Activated CD8-positive, alpha-beta memory T cell treated with anti-CD3 and anti-CD28 coated beads, Interleukin-2, amount 10 ng/mL, durations not matched to agents 7 days and 5 days (primary cell): ENCODE measurements at places on chromosomes 3 and 15.

DNA sequence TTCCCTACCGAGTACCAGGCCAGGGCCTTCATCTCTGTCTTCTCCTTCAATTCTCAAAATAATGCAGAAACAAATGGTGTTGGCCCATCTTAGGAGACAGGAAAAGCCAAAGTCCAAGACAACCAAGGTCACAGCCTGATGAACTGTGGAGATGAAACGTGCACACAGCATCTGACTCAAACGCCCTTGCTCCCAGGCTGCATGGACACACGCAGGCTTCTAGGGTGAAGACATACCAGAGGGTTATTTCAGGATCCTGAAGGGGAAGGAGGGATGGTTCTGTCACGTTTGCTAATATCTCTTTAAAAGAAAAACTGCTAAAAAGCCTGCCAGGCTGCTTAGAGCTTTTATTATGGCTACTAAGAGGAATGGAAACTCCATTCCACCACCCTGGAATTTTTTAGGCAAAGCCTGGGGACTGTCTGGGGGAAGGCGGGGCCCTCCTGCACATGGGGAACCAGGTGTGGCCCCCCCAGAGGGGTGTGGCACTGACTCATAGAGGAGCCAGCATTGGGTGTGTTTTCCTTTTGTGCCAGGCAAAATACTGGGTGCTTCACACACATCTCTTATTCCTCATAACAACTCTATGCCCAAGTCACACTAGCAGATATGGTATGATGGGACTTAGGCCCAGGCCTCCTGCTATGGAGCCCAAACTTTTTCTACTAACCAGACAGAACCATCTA, 62.9 kb downstream of the UMPS start:
- DNase-seq = no peak

DNA sequence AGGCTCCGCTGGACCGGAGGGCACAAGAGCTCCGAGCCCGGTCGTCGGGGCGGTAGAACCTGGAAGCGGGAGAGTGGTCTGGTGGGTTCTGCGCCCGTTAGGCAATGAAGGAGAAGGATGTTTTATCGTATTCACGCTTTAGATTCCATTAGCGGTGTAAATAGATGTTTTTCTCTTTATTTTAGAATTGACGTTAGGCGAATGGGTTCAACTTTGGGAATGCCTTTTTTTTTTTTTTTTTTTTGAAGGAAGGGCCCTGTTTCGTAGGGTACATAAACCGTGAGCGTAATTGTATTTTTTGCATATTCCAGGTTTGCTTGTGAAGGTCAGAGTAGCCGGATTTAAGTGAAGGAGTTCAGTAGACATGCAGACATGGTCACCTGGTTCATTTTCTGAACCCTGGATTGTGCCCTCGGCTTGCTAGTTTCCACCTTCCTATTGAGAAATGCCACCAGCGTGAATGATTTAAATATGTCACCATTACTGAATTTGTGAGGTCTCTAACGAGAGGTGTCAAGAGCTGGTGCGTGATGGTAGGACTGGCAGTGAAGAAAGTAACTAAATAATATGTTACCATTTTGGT, 808 bp downstream of the RBM6 start:
- DNase-seq = no peak

GRCh38 chr3:151379083-151379734, 5.3 kb downstream of the P2RY12 start:
- DNase-seq = peak; percentile 43

DNA sequence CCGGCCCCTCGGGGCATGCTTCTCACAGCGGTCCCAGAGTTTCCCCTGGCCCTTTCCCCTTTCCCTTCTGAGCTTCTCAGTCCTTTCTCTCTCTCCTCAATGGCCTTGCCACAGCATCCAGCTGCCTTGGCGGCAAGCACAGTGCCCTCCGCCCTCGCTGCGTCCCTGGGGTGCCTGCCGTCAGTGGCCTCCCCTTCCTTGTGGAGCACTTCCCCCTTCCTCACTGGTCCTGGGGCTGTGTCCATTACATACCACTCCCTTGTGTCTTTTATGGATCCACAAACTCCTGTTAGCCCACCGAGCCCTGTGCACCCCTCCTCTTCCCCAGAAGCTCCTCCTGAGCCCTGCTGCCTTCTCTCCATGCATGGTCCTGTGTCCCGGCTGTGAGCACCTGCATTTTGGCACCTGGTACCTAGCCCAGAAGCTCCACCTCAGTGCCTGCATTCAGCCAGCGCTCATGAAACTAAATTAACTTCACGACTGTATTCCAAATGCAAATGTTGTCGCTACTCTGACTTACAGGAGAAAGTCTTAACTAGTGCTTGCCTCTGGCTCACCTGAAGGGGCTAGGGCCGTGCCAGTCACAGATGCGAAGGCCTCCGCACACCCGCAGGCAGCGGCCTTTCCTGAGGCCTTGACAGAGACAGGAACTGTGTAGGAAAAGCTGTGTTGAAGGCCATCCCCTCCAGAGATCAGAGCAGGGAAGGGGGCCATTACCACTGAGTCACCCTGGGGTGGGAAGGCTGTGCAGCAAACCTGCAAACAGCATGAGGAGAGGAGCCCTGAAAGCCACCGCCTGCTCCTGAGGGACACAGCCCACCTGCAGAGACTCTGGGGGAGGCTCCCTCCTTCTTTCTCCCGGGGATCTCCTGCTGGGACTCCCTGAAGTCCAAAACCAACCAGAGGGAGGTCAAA, 19.1 kb upstream of the KLF13 start:
- DNase-seq = no peak

GRCh38 chr3:173584838-173585831, 187.6 kb downstream of the NLGN1 start:
- DNase-seq = no peak

GRCh38 chr3:32143849-32144757, 37.7 kb downstream of the GPD1L start:
- DNase-seq = peak; percentile 61

DNA sequence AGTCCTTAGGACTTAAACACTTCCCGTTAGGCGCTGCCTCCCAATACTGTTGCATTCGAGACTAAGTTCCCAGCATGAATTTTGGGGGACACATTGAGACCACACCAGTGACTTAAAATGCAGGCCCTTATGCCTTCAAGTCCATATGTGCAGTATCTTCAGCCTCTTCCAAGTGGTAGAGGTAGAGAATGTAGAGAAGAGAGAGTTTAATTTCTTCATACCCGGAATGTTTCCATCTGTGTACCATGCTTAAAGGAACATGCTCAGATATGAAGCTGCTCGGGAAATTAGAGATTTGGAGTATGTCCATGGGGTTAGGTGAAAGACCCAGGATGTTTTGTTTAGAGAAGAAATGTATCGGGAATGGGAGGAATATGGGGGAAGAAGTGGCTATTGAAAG, 12.6 kb downstream of the DUT start:
- DNase-seq = no peak

- no peak for DNase-seq
These were observed 147.7 kb downstream of the SMAD6 start for GRCh38 chr15:66849746-66850077.

GRCh38 chr3:177835008-177835407, 637.7 kb upstream of the TBL1XR1 start:
- no peak for DNase-seq

GRCh38 chr3:174110761-174111160, 713.2 kb downstream of the NLGN1 start:
- DNase-seq = no peak

DNA sequence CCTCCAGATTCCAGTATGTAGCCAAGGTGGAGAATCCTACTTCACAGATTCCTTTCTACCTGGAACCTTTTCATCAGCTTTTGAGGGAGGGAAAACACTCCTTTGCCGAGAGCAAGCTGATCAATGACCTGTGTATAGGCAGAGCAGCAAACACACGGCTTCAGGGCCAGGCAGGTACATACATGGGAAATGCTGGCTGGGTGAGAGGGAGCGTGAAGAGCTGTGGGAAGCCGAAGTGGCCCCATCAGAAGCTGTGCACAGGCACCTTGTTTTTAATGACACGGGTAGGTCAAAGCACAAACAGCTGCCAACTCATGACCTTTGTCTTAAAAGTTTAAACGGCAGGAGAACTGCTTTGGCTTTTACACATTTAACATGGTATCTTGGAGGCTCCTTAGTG, 25.3 kb downstream of the STARD5 start:
- no peak for DNase-seq

GRCh38 chr15:63611177-63611576, 14.0 kb downstream of the FBXL22 start:
- no peak for DNase-seq

- no peak for DNase-seq
These were observed 453 bp upstream of the CCDC14 start for GRCh38 chr3:123961508-123961856.

DNA sequence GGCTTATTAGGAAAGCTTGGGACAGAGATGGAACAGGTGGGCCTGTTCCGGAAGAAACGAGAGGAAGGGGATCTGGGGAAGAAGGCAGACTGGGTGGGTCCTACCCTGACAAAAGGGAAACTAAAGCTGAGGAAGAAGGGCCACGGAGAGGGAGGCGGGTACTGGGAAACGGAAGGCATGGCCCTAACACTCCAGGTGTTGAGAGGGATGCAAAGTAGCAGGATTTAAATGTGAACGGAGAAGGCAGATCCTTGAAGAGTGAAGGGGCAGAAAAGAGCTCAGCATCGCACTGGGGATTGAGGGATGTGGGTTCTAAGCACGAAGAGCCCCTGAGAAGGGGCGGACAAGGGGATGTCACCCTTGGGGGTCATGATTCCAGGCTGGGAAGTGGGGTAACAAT, 735 bp downstream of the STIMATE start:
- no peak for DNase-seq

- peak; percentile 55 for DNase-seq
These were observed 3.8 kb upstream of the GABPB1 start for GRCh38 chr15:50358845-50359244.
